Activated T-cell treated with anti-CD3 and anti-CD28 coated beads for 4 hours (primary cell): ENCODE measurements at places on chromosomes 1 and 21.

DNA sequence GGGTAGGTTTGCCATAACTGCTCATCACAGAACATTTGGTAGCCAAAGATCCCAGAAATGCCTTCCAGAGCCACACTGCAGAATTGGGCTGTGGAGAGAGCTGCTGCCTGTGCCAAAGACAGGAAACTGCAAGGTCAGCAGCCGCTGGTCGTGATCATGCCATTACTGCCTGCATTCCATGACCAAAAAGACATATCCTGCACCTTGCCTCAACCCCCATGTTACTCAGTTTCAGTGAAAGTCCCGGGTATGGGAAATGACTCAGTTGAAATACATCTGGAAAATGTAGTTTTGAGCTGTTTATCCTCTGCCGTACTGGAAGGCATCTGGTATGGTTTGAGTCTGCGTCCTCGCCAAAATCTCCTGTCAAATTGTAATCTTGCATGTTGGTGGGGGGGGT is 161.7 kb downstream of the FCRL5 start:
- no peak for DNase-seq

DNA sequence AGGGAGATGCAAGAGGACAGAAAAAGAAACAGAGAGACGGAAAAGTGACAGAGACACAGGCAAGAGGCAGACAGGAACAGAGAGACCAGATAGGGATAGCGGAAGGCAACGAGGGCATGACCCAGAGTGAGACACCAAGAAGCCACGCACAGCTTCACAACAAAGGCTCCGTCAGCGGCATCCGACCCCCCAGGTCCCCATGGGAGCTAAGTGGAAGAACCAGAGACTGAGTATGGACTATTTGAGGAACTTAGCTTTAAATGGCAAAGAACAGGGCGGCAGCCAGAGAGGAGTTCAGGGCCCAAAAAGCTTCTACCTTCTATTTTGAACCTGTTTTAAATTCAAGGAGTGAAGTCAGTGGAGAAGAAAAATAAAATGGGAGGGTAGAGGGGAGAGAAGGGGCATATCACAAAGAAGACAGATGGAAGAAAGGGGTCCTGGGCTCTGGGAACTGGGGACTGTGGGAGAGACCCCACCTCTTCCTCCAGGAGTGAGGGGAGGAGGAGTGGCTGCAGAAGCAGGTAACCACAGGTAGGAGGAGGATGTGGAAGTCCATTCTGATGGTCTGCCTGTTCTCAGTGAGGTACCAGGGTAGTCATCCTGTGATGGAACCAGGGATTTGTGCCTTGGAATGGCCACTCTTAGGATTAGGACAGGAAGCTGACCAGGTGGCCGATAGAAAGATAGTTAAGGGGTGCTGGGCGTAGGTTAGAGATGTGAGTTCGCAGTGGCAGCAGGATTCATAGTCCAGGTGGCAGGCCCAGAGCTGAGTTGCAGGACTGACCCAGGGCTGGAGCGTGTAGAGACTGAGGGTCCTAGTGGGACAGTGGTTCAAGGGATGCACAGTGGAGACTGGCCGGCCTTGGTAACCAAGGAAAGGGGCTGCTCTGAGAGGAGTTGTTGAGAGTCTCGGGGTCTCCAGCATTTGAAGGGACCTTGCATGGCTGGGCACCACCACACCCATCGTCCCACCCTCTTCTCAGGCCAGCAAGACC is 37.7 kb downstream of the CSMD2 start:
- no peak for DNase-seq

GRCh38 chr1:69195136-69195535 is 372.6 kb upstream of the LRRC7 start:
- DNase-seq, result no peak

- DNase-seq, result no peak
These were observed 10.0 kb downstream of the CYP4A22 start for GRCh38 chr1:47147047-47147785.

GRCh38 chr1:44327679-44328491 is 27.2 kb downstream of the ERI3 start:
- no peak for DNase-seq

GRCh38 chr1:92749024-92749634 is 35.8 kb downstream of the EVI5 start:
- DNase-seq, result peak; percentile 5

- DNase-seq, result no peak
These were observed 2.4 kb upstream of the ELF3 start for GRCh38 chr1:202007805-202008489.

DNA sequence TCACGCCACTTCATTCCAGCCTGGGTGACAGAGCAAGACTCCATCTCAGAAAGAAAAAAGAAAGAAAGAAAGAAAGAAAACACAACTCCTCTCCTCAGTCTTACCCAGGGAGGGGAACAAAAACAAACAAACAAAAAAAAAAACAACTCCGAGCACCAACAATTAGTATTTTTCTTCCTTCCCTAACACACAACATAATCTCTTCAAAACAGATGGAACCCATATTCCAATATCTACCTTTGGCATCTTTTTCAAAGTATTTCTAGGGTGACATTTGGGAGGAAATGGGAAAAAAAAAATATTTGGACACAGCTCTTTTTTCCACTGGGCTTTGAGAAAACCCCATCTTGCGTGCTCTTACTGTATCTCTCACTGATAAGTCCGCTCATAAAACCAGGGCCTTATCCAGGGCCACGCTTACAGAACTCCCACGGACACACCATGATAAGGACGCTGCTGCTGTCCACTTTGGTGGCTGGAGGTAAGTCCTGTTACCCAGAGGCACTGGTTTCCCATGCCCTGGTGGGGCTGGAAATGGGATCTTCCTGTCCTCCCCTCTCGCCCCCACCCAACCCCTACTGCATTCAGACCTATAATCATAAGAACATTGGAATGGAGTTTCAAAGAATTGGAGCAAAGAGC is at the start of gene CELA2A:
Gene CELA2A, plus strand, starts transcription at position 420 of the 642 bp plus-strand sequence. Its CDS starts 22 bp downstream, at position 442.
- no peak for DNase-seq

DNA sequence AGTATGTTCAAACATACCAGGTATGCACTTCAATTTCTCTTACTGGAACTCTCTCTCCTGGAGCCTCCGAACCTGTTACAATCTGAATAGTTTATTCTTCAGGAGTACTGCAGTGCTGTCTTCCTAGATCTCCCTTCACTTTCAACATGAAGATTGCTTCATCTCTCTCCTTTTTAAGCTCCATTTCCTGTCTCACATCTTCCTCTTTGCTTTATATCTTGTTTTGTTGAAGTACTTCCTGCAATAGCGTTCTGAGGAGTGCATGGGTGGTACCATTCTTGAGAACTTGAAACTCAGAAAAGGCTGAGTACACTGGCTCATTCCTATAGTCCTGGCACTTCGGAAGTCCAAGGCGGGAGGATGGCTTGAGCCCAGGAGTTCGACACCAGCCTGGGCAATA is 15.7 kb upstream of the C1orf146 start:
- no peak for DNase-seq

DNA sequence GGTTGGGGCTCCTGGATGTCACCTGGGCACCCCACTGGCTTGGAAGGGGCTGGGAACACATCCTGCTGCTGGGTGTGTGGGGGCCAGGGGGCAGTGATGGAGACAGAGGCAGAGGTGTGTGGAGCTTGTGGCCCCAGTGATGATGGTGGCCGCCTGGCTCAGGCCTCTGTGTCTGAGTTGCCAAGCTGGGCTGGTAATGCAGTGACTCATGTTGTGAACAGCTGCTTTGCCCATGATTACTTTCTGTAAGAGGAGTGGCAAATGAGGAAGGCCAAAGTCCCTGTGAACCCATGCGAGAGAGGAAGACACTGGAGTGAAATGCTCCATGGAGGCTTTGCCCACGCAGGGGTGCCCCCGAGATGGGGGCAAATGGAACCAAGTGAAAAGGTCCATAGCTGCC is 86.8 kb downstream of the KCNJ6 start:
- no peak for DNase-seq

DNA sequence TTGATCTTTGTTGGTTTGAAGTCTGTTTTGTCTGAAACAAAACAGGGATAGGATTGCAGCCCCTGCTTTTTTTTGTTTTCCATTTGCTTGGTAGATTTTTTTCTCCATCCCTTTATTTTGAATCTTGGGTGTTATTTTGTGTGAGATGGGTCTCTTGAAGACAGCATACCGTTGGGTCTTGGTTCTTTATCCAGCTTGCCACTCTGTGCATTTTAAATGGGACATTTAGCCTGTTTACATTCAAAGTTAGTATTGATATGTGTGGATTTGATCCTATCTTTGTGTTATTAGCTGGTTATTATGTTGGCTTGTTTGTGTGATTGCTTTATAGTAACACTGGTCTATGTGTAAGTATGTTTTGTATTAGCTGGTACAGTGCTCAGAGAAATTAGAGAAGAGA is 40.9 kb downstream of the GIPC2 start:
- DNase-seq, result no peak
